ENCODE measurements at places on chromosomes 16 and 17. TPM values are rescaled to one million over a fixed set of nuclear protein-coding genes. Genes with fewer than 3 reads are reported as not detected.

The C17orf113 gene
- total RNA-seq, result 0.22 TPM

The GCGR gene
- total RNA-seq, result not detected

The CPHXL2 gene
- not detected for total RNA-seq

The ODAD4 gene
- 1.3 TPM for total RNA-seq

The SLFN14 gene
- total RNA-seq, result not detected

The ITGB4 gene
- under 0.01 TPM for total RNA-seq

The SLX4 gene
- 6.0 TPM for total RNA-seq

The NKIRAS2 gene
- 19.7 TPM for total RNA-seq

The USP43 gene
- 0.12 TPM for total RNA-seq

The ASIC2 gene
- not detected for total RNA-seq

The ASGR2 gene
- not detected for total RNA-seq

The ZG16 gene
- total RNA-seq, result not detected

The SYCE1L gene
- not detected for total RNA-seq

The TBC1D16 gene
- total RNA-seq, result 23.8 TPM

The SEC14L1 gene
- total RNA-seq, result 27.7 TPM
